Lung microvascular endothelial cell (primary cell): ENCODE measurements at places on chromosomes 2 and 18. TPM values are rescaled to one million over a fixed set of nuclear protein-coding genes. Genes with fewer than 3 reads are reported as not detected.

- no peak for DNase-seq
Measured at GRCh38 chr2:180478883-180479282, 471.8 kb upstream of the CWC22 start.

DNA sequence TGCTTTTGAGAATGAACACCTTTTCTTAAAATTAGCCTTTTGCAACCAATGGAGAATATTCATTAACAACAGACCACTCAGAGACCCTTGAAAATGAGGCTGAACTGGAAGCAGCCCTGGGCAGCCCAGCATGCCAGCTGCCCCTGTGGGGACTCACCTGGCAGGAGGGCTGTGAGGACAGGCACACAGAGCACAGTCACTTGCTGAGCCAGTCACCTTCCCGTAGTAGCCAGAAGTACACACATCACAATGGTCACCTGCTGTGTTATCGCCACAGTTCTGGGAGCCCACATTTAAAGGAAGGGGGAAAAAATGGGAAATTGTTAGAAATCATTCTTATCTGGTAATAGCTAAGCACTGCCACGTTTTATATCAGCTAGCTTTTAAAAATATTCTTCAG, 115.5 kb downstream of the LAMA1 start:
- no peak for DNase-seq

GRCh38 chr2:74767618-74768017, 66.3 kb upstream of the HK2 start:
- DNase-seq, result no peak

DNA sequence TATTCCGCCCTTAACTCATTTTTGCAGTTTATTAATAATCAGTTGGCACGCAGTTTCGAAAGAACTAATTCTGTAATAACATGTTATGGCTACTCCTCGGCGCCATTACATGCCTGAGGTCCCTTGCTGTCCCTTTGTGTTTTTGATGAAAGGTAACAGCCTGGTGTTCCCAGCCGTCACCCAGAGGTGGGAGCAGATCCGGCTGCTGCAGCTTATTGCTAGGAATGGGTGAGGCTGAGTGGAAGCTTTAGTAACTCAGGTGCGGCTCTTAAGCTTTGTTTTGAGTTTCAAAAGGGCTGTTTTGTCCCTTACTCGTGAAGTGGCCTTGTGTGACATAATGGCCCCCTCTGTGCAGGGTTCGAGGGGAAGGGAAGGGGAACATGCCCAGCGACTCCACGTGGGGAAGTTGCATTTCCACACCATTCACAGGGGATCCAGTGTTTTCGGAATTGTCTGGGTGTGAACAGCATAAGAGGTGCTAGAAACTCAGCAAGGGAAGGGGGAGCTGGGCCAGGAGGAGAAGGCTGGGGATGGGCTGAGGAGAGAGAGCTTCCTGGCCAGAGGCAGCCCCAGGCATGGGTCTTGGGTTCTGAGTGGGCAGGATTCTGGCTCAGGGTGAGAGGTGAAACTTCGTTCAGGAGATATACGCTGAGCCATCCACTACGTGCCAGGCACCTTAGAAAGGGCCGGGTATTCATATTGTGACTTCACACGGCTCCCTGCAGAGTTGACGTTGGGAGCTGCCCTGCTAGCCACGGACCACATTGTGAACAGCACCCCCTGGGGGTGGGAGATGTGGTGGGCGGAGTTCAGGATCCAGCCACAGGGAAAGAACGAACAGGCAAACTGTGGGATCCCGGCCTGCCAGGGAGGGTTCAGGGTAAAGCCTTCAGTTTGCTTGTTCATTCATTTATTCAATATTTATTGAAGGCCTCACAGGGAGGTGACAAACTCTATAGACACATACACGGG, 84.4 kb downstream of the TGOLN2 start:
- DNase-seq, result peak; percentile 48

DNA sequence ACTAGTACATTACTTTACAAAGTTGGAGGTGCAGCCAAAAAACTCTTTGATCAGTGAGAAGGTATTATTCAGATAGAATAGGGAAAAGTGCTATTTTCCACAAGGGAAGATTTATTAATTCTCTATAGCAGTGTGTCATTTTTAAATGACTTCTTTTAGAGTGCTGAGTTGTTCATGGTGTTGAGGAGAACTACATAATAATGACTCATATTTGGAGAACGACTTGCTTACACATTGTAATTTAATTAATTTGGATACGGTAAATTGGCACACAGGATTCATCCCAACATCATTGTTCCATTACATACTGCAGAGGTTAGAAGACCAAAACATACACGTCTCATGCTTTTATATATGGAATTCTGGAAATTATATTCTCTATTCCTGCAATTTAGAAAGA, 22.1 kb upstream of the MAP2 start:
- DNase-seq, result no peak

- DNase-seq, result no peak
Measured at GRCh38 chr18:9150121-9150520, 13.5 kb downstream of the ANKRD12 start.

DNA sequence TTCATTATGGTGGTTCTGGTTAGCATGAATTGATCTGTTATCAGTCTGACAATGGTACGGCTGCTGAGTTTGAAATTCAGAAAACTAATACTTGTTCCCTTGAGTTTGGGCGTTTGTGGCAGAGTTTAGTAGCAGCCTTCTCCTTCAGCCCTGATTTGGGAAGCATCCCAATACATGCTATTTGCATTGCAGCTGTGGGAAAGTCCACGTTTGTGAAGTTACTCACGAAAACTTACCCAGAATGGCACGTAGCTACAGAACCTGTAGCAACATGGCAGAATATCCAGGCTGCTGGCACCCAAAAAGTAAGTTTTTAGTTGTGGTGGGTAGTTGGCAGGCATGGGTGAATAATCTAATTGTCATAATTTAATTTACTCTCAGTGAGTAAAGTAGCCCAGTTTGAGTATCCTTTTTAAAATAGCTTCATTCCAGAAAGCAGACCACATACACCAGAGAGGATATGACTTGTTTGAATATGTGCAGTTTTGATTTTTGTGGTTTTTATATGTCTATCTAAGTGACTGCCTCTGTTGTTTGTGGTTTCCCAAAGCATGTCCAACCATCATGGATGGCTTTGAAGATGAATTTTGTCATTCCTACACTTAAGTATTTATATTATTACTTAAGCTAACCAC, 12.2 kb downstream of the DGUOK start:
- peak; percentile 17 for DNase-seq

DNA sequence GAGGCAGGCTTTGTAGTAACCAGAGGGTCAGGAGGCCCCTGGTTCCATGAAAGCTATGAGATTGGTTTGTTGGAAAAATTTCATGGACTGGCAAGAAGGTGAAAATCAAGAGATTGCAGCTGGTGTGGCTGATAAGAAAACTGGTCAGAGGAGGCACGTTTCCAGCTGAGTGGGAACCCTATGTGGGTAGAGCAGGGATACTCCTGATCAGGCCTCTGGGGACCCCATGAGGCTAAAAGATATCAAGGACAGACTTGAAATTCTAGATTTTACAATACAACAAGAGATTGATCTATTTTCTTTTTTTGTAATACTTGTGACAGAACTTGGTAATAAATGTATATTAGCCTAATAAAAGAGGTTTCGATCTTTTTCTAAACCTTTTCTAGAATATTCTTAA, 1615.1 kb downstream of the DPP10 start:
- no peak for DNase-seq

GRCh38 chr2:26578113-26578458, 63.1 kb downstream of the CIB4 start:
- no peak for DNase-seq

- no peak for DNase-seq
Measured at GRCh38 chr18:78099979-78100588, 850.4 kb downstream of the GALR1 start.

- DNase-seq, result peak; percentile 74
Measured at GRCh38 chr2:70143314-70144150, 47.3 kb downstream of the C2orf42 start.

DNA sequence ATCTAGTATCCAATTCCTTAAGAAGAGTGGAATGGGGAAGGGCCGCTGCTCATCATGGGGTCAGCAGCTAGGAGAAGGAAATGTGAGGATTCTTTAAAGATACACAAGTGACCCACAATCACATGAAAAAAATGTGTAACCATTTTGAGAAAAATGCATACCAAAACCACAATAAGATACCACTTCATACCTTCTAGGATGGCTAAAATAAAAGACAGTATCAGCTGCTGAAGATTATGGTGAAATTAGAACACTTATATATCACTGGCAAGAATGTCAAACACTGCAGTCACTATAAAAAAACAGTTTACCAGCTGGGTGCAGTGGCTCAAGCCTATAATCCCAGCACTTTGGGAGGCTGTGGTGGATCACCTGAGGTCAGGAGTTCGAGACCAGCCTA, 67.9 kb downstream of the C2orf74 start:
- DNase-seq, result no peak

GRCh38 chr18:5720132-5720531, 175.2 kb downstream of the TMEM200C start:
- DNase-seq, result no peak

GRCh38 chr18:49921318-49921985, 108.1 kb upstream of the ACAA2 start:
- DNase-seq, result no peak

DNA sequence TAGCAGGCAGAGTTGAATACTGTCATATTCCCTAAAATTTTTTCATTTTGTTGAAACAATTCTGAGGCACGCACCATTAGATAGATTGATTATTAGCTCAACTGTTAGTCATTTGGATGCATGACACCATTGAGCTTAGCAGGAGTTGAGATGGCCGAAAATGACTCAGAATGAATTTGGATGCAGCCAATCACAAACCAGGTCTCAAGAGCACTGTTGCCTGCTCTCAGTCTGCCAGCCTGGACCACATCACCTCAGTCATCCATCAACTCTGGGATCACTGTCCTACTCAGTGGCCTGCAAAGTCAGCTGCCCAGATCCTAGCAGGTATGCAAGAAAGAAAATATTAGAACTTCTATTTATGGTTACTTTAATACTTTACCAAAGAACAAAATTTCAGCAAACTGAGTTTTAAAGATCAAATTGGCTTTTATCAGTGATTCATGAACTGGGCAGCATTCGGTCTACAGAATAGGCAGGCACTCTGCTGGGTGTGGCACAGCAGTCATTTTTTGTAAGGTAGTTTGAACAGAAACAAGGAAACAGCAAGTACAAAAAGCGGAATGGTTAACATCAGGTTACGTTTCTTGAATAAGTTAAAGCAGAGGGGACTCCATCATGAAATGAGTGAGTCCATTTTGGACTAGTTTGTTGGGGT, 152.7 kb upstream of the ARHGAP28 start:
- no peak for DNase-seq

DNA sequence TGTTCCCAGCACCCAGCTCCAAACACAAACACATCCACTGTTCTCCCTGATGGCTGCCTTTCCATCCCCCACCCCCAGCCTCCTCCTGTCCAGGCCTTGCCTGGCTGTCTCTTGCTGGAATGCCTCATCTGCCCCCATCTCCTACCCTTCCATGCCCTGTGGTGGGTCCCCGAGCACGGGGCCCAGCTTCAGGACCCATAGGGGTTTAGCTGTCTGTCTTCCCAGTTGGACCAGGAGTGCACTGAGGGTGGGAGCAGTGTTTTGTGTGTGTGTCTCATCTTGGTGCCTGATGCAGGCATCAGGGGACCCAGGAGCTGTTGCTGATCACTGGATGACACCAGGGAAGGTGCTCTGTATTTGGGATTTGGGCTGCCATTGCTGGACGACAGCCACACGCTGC, 34.5 kb downstream of the GLI2 start:
- no peak for DNase-seq

GRCh38 chr2:198213253-198213652, 408.9 kb downstream of the PLCL1 start:
- no peak for DNase-seq

GCKR gene
- total RNA-seq, result 0.22 TPM in 1 of 2 replicates, not detected in the other

WNT6 gene
- total RNA-seq, result not detected in 2 replicates

GKN1 gene
- not detected in 2 replicates for total RNA-seq

ESPNL gene
- not detected in 2 replicates for total RNA-seq

CLEC4F gene
- under 0.01 TPM in 2 replicates for total RNA-seq

FAM228A gene
- under 0.01 and 0.20 TPM in 2 replicates for total RNA-seq

MDH1B gene
- under 0.01 TPM in 1 of 2 replicates, not detected in the other for total RNA-seq

DNER gene
- under 0.01 and 0.44 TPM in 2 replicates for total RNA-seq

SNED1 gene
- total RNA-seq, result 8.3 and 17.9 TPM in 2 replicates
